ENCODE measurements at places on chromosomes 4 and X.

GRCh38 chr4:106017975-106018374 lies 122.7 kb downstream of the NPNT start:
- DNase-seq: no peak

DNA sequence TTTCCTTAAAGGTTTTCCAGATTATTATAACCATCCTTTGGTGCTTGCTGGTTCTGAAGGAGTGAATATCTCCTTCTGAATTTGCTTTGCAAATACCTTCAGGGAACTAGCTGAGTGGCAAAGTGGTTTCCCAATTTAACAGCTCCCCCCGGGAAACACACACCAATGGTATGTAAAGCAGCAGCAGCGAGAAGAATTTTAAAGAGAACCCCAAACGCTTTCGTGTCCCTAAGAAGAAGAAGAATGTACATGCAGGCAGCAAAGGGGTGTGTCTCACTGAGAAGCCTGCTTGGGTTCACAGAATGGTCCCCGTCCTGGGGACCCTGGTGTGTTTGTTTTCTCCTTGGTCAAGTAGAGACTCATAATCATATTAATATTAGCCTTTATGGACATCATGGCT lies 4.2 kb upstream of the AKAP17A start:
- DNase-seq: no peak

DNA sequence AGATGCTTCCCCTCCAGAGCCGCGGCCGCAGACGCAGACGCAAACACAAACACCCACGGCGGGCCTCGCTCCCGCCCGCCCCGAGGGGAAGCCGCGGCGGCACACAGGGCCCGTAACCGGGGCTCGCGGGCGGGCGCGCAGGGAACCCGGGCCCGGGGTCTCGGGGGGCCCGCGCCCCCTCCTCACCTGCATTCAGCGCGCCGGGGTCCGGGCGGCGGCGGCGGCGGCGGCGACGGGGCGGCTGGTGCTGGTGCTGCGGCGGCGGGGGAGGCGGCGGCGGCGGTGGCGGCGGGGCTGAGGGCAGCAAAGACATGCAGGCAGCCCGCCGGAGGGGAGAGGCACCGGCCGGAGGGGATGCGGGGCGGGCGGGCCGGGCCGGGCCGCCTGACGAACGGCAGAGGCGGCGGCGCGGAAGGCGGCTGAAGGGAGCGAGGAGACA lies 255 bp upstream of the CNOT6L start:
- peak; percentile 15 for DNase-seq

- DNase-seq: peak; percentile 90
Measured at GRCh38 chr4:88803600-88804096, 106.0 kb upstream of the NAP1L5 start.

GRCh38 chr4:27016551-27016950 lies 155.9 kb downstream of the STIM2 start:
- DNase-seq: no peak

- peak; percentile 92 for DNase-seq
Measured at GRCh38 chrX:10173331-10173900, 16.6 kb downstream of the CLCN4 start.

GRCh38 chrX:66074920-66075879 lies 35.3 kb upstream of the VSIG4 start:
- no peak for DNase-seq

DNA sequence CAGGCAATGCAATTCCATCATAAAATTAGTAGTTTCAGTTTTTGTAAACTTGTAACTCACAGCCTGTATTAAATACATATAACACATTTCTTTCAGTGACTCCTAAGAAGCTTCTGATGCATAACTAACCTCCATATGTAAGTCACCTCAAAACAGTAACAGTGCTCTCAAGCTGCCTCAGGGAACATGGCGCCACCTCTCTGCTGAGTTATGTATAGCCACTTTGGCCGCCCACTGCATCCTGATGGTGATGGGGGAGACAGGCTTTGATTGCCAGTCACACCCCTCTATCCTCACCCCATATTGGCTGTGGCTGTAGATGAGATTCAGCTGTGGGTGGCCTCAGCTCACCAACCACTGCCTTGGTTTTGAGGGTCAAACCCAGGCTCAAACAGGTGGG lies 54.3 kb downstream of the LRBA start:
- no peak for DNase-seq

DNA sequence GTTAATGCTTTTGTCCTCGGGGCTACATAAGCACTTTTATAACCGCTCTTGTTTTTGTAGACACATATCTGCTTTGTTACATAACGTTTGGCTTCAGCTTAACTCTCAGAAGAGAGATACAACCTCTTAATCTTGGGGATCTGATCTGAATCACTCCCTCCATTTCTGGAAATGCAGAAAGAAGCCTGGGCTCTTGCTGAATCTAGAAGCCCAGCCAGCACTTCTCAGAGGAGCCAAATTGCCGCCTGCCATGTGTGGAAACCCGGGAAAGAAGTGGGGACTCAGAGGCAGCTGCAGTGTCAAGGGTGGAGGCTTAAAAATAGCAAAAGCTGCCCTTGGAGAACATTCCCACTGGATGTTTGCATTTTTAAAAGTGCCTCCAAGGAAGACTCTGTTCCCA lies 69.3 kb upstream of the LDB2 start:
- DNase-seq: peak; percentile 28

- no peak for DNase-seq
Measured at GRCh38 chr4:54414545-54414944, 185.5 kb downstream of the PDGFRA start.

- DNase-seq: no peak
Measured at GRCh38 chr4:36835246-36835645, 409.3 kb upstream of the NWD2 start.

GRCh38 chr4:81509822-81510221 lies 38.1 kb upstream of the RASGEF1B start:
- DNase-seq: no peak

DNA sequence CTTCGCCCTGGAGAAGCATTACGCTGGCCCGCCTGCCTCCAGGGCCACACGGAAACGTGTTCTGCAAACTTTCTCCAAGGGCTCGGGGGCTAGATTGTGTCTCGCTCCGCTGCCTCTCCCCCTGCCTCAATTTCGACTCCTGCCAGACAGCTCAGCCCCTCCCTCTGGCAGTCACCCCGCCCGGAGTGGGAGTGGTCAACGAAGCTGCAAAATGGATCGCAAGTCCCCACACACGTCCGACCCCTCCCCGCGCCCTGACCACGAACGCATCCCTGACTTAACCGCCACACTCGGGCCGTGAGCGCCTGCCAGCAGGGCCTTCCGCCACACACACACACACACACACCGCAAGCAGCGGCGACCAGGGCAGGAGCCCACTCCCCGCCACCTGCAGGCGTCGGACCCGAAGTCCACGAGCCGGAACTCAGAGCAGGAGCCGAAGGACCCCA lies 47.0 kb upstream of the NKAP start:
- DNase-seq: no peak

GRCh38 chr4:81694176-81694913 lies 222.6 kb upstream of the RASGEF1B start:
- DNase-seq: no peak

DNA sequence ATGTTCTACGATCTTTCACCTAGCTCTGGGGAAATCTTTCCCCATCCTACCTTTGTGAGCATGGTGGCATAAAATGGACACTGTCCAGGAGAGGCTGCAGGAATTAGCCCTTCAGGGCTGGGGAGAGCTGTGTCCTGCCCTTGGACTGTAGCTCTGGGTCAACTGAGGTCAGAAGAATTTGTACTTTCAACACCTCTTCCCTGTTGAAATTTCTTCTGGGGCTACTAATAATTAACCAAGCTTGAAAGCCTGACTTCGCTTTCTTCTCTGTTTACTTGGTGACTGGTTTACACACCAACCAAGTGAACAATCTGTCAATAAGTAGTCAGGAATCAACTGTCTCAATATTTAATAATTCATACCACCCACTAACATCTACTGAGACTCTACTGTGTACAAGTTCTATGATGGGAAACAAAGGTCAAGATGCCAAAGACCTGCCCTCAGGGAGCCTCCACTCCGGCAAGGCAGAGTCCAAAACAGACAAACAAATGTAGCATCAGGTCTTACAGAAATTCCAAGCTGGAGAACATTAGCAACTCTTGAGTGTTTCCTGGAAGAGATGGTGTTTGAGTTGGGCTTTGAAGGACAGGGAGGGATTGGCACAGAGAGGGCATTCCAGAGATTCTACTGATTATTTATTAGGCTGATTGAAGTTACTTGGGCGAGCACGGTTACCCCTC lies 113.1 kb downstream of the ENPP6 start:
- peak; percentile 49 for DNase-seq

GRCh38 chr4:113060853-113061252 lies 11.4 kb downstream of the ANK2 start:
- DNase-seq: no peak

DNA sequence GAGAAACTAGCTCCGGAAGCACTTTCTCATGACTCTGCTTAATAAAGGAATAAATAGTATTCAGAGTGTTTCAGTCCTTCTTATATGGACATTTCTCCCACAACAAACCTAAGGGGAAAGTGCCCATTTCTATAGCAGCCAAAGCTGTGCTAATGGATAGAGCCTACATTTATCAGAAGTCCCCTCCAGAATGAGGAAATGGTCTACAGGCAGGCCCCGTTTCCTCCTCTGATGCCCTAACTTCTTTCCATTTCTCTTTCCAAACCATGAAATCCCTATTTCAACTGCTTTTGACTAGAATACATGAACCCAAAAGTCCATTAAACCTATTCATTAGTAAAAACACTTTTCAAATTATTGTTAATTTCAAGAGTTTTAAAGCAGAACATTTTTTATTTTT lies 4.5 kb downstream of the ACSL1 start:
- no peak for DNase-seq

All from fibroblast of skin of abdomen (primary cell).